ENCODE measurements at places on chromosomes 4 and X. TPM values are rescaled to one million over a fixed set of nuclear protein-coding genes. Genes with fewer than 3 reads are reported as not detected.
A peak's percentile ranks its signal among the peaks of the same experiment; 100 is the strongest.

DNA sequence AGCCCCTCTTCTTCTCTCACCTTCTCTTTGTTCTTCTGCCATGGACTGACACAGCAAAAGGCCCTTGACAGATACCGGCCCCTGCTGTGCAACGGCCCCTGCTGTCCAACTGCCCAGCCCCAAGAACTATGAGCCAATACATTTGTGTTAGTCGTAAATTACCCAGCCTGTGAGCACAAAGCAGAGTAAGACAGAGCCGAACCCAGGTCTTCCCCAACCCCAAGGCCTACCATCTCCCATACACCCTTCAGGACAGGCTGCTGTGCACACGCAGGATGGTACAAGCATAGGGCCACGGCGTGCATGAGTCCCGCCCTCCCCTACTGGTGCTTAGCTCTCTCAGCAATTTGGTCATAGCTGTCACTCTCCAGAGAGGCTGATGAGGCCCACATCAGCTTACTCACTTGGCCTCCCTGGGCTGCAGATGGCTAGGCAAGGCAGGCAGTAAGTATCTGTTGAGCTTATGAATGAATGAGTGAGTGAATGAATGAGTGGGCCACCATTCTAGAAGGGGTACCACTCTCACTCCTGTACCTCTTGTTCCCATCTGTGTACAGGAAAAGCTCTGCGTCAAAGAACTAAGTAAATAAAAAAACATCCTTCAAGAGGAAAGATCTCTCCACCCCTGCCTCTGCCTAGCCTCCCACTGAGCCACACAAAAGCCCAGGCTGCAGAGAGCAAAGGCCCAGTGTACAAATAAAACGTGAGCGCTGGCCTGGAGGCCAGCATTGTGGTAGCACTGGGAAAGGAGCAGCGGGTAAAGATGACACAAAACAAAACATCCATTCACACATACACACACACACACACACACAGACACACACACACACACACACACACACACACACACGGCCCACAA lies 13.9 kb downstream of the WDR1 start:
- DNase-seq = no peak

- DNase-seq = no peak
These were observed 101.4 kb downstream of the WWC2 start for GRCh38 chr4:183200453-183200852.

Gene HERC5
- 17.2 TPM for total RNA-seq

DNA sequence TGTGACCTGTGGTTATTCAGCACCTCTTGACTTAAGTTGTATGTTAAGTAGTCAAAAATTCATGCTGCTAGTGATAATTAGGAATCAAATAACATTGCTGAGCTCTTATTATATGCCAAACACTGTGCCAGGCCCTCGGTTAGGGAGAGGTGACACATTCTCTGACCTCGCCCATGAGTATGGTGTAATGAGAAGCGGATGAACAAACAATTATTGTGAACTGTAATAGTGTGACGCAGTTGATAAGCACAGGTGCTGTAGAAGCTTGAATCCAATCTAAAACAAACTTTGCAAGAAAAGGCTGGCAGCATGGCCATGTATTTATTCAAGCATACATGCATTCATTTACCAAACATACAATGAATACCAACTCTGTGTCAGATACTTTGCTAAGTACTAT lies 303.5 kb upstream of the HS3ST1 start:
- DNase-seq = no peak

DNA sequence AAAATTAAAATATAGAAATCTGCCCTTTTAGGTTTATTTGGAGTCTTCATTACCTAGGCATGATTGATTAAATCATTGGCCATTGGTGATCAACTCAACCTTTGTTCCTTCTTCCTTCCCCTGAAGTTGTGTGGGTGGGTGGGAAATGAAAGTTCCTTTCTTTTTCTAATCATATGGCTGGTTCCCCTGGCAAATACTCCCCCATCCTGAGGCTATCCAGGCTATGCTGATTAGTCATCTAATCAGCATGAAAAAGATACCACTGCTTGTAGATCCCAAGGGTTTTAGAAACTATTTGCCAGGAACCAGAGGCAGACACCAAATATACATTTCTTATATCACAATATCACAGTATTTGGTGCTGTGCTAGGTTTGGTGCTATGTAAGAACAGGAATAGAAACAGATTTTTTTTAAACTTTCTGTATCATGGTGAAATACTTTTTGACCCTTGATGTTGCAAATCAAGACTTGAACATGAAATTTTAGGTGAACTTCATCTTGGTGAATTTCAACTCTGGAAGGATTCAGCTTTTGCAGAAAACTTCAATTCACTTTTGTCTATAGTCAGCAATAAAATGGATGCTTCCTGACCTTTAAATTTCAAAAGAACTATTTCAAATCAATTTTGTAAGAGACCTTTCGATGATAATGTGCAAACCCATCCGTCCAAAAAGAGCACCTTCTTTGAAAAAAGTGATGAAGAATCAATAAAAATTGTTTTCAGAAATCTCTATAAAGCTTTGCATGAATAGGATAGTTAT lies 71.1 kb downstream of the CCSER1 start:
- peak; percentile 43 for DNase-seq

Gene FHIP1A
- 28.2 TPM for total RNA-seq

Gene ASMT
- 1.4 TPM for total RNA-seq

DNA sequence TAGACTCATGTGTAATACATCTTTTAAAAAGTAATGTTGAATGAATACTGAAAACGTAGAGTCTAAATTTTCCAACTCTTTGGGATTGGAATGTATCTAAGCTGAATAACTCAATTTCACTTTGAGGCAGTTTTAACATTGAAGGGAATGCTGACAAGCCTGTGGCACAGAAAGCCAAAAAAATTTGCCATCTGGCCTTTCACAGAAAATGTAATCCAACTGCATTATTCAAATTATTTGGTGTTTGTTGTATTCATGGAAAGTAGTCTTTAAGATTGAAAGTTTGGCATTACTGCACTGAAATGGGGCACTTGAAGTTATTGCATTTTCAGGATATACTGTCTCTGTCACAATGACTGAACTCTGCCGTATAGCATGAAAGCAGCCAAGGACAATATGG lies 186.9 kb downstream of the FRMPD4 start:
- no peak for DNase-seq

Gene FATE1
- not detected for total RNA-seq

Gene CCNB3
- total RNA-seq = 0.35 TPM

Gene PNMA6A
- total RNA-seq = 8.0 TPM

GRCh38 chrX:14690553-14690952 lies 161.2 kb downstream of the GLRA2 start:
- no peak for DNase-seq

DNA sequence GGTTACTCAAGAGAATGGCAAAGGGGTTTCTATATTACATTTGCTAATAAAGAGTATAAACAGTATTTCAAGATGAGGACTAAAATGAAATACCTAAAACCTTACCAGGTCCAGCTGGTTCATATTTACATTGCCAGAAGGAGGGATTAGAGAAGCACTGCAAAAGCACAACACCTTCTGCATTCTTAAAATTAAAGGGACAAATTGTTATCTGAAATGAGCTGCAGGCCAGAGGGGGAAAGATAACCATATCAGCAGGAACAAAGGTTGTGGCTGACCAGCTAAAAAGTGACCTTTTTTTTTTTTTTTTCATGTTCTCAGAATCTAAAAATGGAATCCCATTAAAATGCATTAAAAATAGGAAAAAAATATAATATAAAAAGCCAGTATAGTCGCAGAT lies 39.7 kb downstream of the AFF2 start:
- no peak for DNase-seq

DNA sequence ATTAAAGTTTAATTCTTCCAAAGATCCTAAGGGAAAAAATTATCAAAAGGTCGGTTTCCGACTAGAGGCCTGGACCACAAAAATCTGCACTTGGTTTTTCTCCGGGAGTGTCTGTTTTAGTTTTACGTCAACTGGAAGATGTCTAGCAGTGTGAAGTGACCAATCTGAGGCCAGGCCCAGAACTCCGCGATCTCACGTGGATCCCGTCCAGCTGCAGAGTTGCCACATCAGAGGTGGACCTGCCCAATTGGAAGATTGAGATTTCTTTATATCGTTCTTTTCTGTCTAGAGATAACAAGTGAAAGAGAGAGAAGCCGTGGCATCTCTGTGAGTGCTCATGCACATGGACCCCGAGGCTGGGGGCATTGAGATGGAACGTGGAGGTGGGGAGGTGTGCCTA lies 115.8 kb downstream of the AFF1 start:
- DNase-seq = no peak

- peak; percentile 31 for DNase-seq
These were observed 6.3 kb upstream of the ADD1 start for GRCh38 chr4:2837110-2837903.

GRCh38 chr4:3612934-3613333 lies 80.7 kb upstream of the LRPAP1 start:
- DNase-seq = no peak

DNA sequence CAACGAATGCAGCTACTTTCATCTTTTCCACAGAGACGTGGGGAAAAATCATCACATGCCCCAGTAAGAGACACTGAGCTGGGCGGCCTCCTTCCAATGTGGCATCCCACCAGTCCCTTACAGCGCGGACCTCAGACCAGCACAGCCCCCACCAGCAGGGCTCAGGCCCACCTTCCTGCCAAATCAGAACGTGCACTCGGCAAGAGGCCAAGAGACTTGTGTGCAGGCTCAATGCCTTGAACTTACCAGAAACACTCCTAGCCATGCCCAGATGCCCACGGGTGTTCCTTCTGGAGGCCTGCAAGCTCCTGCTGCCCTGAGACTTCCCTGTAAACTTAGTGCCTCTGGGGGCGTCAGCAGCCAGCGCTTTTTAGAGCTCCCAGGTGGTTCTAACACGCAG lies 31.2 kb downstream of the WDR1 start:
- DNase-seq = no peak

GRCh38 chr4:31678356-31678755 lies 958.2 kb downstream of the PCDH7 start:
- no peak for DNase-seq

Gene TLR3
- 0.92 TPM for total RNA-seq

GRCh38 chr4:123731035-123731434 lies 334.4 kb downstream of the SPRY1 start:
- DNase-seq = no peak

DNA sequence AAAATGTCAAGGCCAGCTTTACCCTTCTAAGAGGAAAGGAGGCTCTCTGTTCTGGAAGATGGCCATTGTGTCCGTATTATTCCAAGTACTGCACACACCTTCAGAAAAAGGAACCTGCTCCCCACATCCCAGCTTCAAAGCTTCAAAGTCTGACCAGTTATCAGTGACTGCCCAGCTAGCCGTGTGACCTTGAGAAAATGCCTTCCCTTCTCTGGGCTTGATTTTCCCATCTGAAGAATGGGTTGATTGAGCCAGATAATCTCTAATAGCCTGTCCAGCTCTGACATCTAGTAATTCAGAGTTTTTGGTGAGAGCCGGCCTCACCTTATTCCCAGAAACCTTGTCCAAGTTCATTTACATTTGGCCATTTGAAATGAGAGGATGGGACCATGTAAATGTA lies 3.0 kb downstream of the LONRF3 start:
- DNase-seq = no peak

- no peak for DNase-seq
These were observed 388.9 kb downstream of the PPARGC1A start for GRCh38 chr4:23500894-23501449.

GRCh38 chrX:23372220-23372902 lies 37.7 kb downstream of the PTCHD1 start:
- DNase-seq = no peak
